GM23338 (cell line): ENCODE measurements at places on chromosomes 4 and X. TPM values are rescaled to one million over a fixed set of nuclear protein-coding genes. Genes with fewer than 3 reads are reported as not detected.

- no peak overlapping the region for H3K27ac ChIP-seq
- DNase-seq = peak; percentile 52
- no peaks in the 10 kb centered on the region for H3K27me3 ChIP-seq
- H3K4me3 ChIP-seq = peak overlapping the region; percentile 58
- H3K4me1 ChIP-seq = no peaks in the 10 kb centered on the region
Measured at GRCh38 chrX:75746891-75747639, 38.0 kb downstream of the MAGEE2 start.

DNA sequence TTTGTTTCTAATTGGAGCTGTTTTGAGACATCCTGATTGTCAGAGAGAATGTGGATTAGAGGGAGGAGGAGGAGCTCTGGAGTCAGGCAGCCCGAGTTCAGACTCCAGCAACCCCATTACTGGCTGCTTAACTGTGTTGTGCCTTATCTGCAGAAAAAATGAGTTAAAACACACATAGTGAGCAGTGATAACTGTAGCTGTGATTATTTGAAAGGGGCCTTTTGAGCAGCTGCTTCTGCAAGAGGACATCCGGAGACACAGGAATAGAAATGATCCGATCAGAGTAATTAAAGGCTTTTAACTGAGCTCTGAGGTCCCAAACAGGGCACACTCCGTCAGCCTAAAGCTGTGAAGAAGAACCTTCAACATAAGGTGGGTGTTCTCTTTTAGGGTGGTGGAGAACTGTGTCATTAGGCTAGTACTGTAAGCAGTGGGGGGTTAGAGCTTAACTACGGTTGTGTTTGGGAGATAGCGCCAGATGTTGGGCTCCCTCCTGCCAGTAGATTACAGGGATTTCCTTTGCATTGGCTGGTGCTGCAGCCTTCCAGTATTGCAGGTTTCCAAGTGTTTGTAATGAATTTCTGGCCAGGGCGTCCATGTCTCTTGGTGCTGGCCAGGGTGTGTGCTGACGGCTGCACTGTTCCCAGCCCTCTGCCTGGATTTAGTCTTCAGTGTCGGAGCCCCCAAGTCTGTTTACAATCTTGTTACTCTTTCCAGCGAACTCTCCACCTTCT lies 24.3 kb downstream of the ADD1 start:
- peak; percentile 67 for DNase-seq
- H3K4me3 ChIP-seq = peak overlapping the region; percentile 41
- H3K4me1 ChIP-seq = peaks cover 58% of the 10 kb centered on the region
- peak overlapping the region; percentile 92 for H3K27ac ChIP-seq

DNA sequence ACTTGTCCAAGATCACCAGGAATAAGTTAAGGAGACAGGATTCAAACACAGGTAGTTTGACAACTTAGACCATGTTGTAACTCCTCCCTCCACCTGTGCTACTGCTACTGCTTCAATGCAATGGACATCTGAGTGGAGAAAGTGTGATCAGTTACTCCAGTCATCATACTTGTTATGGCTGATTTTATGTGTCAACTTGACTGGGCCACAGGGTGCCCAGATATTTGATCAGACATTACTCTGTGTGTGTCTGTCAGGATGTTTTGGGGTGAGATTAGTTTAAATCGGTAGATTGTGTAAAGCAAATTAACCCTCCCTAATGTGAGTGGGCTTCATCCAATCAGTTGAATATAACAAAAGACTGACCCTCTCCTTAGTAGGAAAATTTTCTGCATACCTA lies 34.8 kb upstream of the PDLIM5 start:
- H3K27ac ChIP-seq = no peak overlapping the region
- no peaks in the 10 kb centered on the region for H3K27me3 ChIP-seq
- peaks cover 34% of the 10 kb centered on the region for H3K4me1 ChIP-seq
- no peaks in the 10 kb centered on the region for H3K36me3 ChIP-seq

- H3K27ac ChIP-seq = no peak overlapping the region
- DNase-seq = no peak
- no peaks in the 10 kb centered on the region for H3K4me1 ChIP-seq
- H3K4me3 ChIP-seq = no peak overlapping the region
- H3K36me3 ChIP-seq = no peaks in the 10 kb centered on the region
Measured at GRCh38 chrX:109638158-109638557, 13.2 kb upstream of the KCNE5 start.

GRCh38 chrX:6954836-6955235 lies 192.7 kb upstream of the STS start:
- H3K27ac ChIP-seq = no peak overlapping the region
- H3K4me1 ChIP-seq = no peaks in the 10 kb centered on the region
- no peak for DNase-seq
- H3K27me3 ChIP-seq = no peaks in the 10 kb centered on the region

DNA sequence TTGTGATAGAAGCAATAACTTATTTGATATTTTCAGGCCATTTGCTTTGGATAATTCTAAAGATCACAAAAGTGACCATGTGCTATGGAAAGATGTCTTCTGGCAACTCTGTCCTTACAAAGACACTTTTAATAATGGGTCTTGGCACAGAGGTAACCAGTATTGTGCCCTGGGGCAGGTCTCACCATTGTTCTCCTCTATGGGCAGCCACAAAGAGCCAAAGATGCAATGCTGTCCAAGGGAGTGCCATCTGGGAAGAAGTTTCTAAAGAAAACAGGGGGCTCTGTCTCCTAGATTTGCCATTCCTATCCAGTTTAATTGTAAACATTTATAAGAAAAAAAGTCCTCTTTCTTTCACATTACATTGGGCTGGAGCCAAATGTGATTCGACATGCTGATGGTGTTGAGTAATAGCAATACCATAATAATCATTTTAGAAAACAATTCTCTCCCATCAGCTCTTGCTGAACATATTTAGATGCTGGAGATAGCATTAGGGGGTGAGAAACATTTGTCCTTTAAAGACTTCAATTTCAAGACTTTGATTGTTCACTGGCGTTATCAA lies 179.9 kb downstream of the KIT start:
- no peaks in the 10 kb centered on the region for H3K36me3 ChIP-seq
- H3K4me3 ChIP-seq = no peak overlapping the region
- DNase-seq = no peak
- no peaks in the 10 kb centered on the region for H3K27me3 ChIP-seq
- no peaks in the 10 kb centered on the region for H3K4me1 ChIP-seq

DNA sequence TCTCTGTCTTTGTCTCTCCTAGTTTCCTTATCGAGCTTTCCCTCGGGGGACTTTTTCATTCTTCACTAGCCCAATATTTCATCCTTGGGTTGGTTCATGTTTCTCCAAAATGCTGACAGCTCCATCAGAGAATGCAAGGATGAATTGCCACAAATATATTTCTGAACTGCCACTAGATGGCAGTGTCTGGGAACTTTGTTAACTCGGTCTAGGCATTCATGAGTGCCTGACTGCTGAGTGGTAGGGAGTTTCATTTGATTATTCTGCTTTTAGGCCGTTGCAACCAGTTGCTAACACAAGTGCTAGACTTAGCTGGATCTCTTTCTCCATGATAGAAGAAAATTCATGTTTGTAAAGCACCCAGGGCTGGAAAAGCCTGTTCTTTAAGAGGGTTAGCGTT lies 73.5 kb upstream of the RAP2C start:
- H3K27me3 ChIP-seq = no peaks in the 10 kb centered on the region
- H3K4me1 ChIP-seq = peaks cover 5% of the 10 kb centered on the region
- no peaks in the 10 kb centered on the region for H3K36me3 ChIP-seq
- H3K4me3 ChIP-seq = no peak overlapping the region
- H3K27ac ChIP-seq = no peak overlapping the region
- DNase-seq = peak; percentile 63

DNA sequence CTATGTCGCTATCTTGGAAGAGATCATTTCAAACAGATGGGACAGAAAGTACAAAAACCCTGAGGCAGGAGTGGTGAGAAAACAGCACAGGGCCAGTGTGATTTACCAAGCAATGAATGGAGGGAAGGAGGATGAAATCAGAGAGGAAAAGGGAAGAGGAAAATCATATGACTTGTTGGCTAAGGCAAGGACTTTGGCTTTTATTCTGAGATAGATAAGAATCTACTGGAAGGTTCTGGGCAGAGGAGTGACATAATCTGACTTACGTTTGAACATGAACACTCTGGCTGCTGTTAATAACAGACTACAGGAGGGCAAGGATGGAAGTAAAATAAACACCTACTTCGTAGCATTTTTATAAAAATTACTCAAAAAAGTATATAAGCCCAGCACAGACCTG lies 207.8 kb upstream of the SLC7A11 start:
- H3K4me3 ChIP-seq = no peak overlapping the region
- no peak overlapping the region for H3K27ac ChIP-seq
- no peaks in the 10 kb centered on the region for H3K4me1 ChIP-seq
- no peaks in the 10 kb centered on the region for H3K36me3 ChIP-seq

- 0 out of 2 replicates have a peak, but pooled peaks cover 1% of the 10 kb centered on the region for H3K4me1 ChIP-seq
- no peak overlapping the region for H3K4me3 ChIP-seq
- H3K36me3 ChIP-seq = no peaks in the 10 kb centered on the region
- no peak for DNase-seq
- no peaks in the 10 kb centered on the region for H3K27me3 ChIP-seq
- no peak overlapping the region for H3K27ac ChIP-seq
Measured at GRCh38 chr4:125703443-125703842, 388.7 kb downstream of the FAT4 start.

GRCh38 chr4:76989391-76990061 lies 40.0 kb downstream of the SEPTIN11 start:
- no peak for DNase-seq
- no peaks in the 10 kb centered on the region for H3K36me3 ChIP-seq
- H3K4me1 ChIP-seq = peaks cover 30% of the 10 kb centered on the region
- H3K4me3 ChIP-seq = no peak overlapping the region
- no peaks in the 10 kb centered on the region for H3K27me3 ChIP-seq
- no peak overlapping the region for H3K27ac ChIP-seq

DNA sequence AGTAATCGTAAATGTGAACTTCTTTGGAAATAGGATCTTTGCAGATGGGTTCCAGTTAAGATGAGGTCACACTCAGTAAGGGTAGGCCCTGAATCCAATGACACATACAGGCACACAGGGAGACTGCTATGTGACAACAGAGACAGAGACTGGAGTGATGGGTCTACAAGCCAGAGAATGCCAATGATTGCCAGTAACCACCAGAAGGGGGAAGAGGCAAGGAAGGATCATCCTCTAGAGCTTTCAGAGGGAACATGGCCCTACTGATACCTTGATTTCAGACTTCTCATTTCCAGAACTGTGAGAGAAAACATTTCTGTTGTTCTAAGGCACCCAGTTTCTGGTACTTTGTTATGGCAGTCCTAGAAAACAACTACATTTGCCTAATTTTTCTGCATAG lies 73.1 kb upstream of the CCDC160 start:
- no peaks in the 10 kb centered on the region for H3K27me3 ChIP-seq
- H3K36me3 ChIP-seq = peaks cover 1% of the 10 kb centered on the region
- no peaks in the 10 kb centered on the region for H3K4me1 ChIP-seq
- no peak overlapping the region for H3K27ac ChIP-seq
- DNase-seq = no peak

DNA sequence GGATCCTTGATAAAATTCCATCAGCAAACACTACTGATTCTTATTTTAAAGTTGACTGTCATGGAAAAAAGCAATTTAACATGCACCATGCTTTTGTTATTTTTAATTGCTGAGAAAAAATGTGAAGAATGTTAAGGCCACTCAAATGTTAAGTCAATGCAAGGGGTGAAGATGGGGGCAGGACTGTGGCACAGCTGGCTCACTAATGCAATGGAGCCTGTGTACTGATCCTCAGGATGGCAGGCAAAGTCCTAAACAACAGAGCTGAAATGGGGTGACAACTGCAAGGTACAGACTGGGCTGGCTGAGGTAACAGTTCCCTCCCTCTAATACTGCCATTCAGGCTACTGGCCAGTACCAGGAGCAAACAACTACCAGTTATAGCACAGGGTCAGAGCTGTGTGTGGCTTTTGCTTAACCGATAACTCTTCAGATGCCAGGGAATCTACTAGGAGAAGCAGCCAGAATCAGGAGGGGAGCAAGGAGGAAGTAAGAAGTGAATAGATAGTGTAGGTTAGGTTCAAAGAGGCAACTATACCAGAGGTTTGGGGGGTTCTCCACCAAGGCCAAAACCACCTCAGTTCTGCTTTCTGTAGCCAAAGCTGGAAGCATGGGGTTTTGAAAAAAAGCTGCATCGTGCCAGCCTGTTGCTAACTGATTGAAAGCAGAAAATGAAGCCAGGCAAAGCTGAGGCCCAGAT lies 372.6 kb downstream of the OPHN1 start:
- no peak overlapping the region for H3K4me3 ChIP-seq
- peaks cover 10% of the 10 kb centered on the region for H3K4me1 ChIP-seq
- no peaks in the 10 kb centered on the region for H3K27me3 ChIP-seq
- no peak overlapping the region; the same call in 1 of the 2 replicates for H3K27ac ChIP-seq
- peak; percentile 31 for DNase-seq

DNA sequence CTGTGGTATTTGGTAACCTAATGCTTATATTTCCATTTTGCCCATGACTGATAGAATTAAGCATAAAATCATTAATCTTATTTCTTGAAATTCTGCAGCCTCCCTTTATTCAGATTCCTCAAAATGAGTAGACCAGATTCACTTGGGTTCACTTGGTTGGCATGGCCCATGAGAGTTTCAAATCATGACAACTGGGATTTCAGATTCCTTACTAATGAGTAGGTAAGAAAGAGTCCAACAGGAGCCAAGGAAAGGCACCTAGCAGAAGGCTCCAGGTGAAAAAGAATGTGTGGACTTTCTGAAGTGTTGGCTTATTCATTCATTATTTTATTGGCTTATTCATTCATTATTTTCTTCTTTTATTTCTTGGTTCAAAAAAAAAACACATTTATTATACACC lies 27.2 kb upstream of the GATB start:
- no peak overlapping the region for H3K4me3 ChIP-seq
- peaks cover 47% of the 10 kb centered on the region for H3K4me1 ChIP-seq
- no peak for DNase-seq
- peaks cover 13% of the 10 kb centered on the region; the same call in 1 of the 2 replicates for H3K27me3 ChIP-seq

- no peak overlapping the region for H3K27ac ChIP-seq
- H3K36me3 ChIP-seq = no peaks in the 10 kb centered on the region
- no peak overlapping the region for H3K4me3 ChIP-seq
Measured at GRCh38 chr4:139800082-139800481, 134.5 kb downstream of the MGST2 start.

The LINC00632 gene
- 23.6 and 25.2 TPM in 2 replicates for polyA plus RNA-seq

The CT45A10 gene
- not detected in 2 replicates for polyA plus RNA-seq

The TRAM1L1 gene
- polyA plus RNA-seq = 1.9 and 2.1 TPM in 2 replicates

The LEF1 gene
- polyA plus RNA-seq = 0.50 and 1.0 TPM in 2 replicates

The ADGRL3 gene
- 9.0 and 9.7 TPM in 2 replicates for polyA plus RNA-seq

The ANXA3 gene
- polyA plus RNA-seq = 26.2 and 31.5 TPM in 2 replicates
